SK-MEL-5 (cell line): ENCODE measurements at places on chromosomes 6 and 20. TPM values are rescaled to one million over a fixed set of nuclear protein-coding genes. Genes with fewer than 3 reads are reported as not detected.

The SLC35D3 gene
- not detected in 2 replicates for total RNA-seq

The OPRL1 gene
- 2.1 and 3.2 TPM in 2 replicates for total RNA-seq

The STX11 gene
- total RNA-seq, result 6.6 and 6.7 TPM in 2 replicates

The BHLHE23 gene
- not detected in 2 replicates for total RNA-seq

The CST4 gene
- total RNA-seq, result not detected in 2 replicates

The MRPS10 gene
- total RNA-seq, result 73.6 and 82.6 TPM in 2 replicates

The MAP7 gene
- 32.5 and 33.0 TPM in 2 replicates for total RNA-seq

The SLC13A3 gene
- total RNA-seq, result 4.1 and 5.2 TPM in 2 replicates

The TMEM63B gene
- total RNA-seq, result 23.6 and 27.6 TPM in 2 replicates

The SLC2A4RG gene
- 11.3 and 11.4 TPM in 2 replicates for total RNA-seq

The ETV7 gene
- not detected in 2 replicates for total RNA-seq

The NRSN1 gene
- not detected in 2 replicates for total RNA-seq

The DSP gene
- total RNA-seq, result 2.0 and 2.2 TPM in 2 replicates

The HTR1B gene
- total RNA-seq, result not detected in 2 replicates

The FOXF2 gene
- 3.8 and 6.0 TPM in 2 replicates for total RNA-seq

The WFDC5 gene
- not detected in 2 replicates for total RNA-seq

The MEA1 gene
- total RNA-seq, result 66.6 and 79.1 TPM in 2 replicates

The PI16 gene
- total RNA-seq, result not detected in 2 replicates

The GPR63 gene
- 1.3 and 1.6 TPM in 2 replicates for total RNA-seq

The RAB32 gene
- 218 and 220 TPM in 2 replicates for total RNA-seq

The CRISP3 gene
- total RNA-seq, result not detected in 2 replicates

The MYLK4 gene
- total RNA-seq, result 0.24 and 0.34 TPM in 2 replicates

The OR2H1 gene
- not detected in 2 replicates for total RNA-seq

The WASF1 gene
- total RNA-seq, result 3.7 and 5.0 TPM in 2 replicates

The SHLD1 gene
- total RNA-seq, result 1.5 and 4.0 TPM in 2 replicates

The PRRT1 gene
- 0.16 and 0.21 TPM in 2 replicates for total RNA-seq

The C20orf144 gene
- not detected in 2 replicates for total RNA-seq

The BNIP5 gene
- total RNA-seq, result not detected in 2 replicates

The RFX6 gene
- total RNA-seq, result 0.08 TPM in 1 of 2 replicates, not detected in the other

The TMEM74B gene
- total RNA-seq, result 3.9 and 5.7 TPM in 2 replicates

The LPA gene
- total RNA-seq, result not detected in 2 replicates

The WFDC10B gene
- not detected in 2 replicates for total RNA-seq

The GCNT2 gene
- 38.6 and 39.8 TPM in 2 replicates for total RNA-seq

The TRAPPC3L gene
- total RNA-seq, result 0.21 TPM in 1 of 2 replicates, not detected in the other
